ENCODE measurements at places on chromosomes 6 and 20. TPM values are rescaled to one million over a fixed set of nuclear protein-coding genes. Genes with fewer than 3 reads are reported as not detected.

GRCh38 chr6:148846778-148847761 lies 100.2 kb downstream of the UST start:
- no peak for DNase-seq

DNA sequence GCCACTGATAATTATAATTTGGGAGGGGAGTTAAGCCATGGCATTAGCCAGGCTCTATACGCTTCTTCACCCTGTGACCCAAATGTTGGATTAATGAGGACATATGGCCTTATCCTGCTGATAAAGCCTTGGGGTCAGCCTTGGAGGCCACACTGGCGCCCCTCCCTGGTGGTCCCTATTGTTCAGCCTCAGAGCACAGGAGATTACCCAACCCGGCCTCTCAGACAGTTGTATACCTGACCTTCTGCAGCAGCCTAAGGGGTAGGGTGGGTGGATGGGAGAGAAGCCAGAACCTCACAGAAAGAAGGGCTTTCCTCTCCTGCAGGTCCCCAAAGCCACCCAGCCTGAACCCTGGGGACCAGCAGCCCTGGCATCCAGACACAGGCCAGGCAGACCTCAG lies 76.8 kb downstream of the LINC00237 start:
- no peak for DNase-seq

- DNase-seq: no peak
These were observed 18.7 kb downstream of the TGM6 start for GRCh38 chr20:2399390-2399789.

DNA sequence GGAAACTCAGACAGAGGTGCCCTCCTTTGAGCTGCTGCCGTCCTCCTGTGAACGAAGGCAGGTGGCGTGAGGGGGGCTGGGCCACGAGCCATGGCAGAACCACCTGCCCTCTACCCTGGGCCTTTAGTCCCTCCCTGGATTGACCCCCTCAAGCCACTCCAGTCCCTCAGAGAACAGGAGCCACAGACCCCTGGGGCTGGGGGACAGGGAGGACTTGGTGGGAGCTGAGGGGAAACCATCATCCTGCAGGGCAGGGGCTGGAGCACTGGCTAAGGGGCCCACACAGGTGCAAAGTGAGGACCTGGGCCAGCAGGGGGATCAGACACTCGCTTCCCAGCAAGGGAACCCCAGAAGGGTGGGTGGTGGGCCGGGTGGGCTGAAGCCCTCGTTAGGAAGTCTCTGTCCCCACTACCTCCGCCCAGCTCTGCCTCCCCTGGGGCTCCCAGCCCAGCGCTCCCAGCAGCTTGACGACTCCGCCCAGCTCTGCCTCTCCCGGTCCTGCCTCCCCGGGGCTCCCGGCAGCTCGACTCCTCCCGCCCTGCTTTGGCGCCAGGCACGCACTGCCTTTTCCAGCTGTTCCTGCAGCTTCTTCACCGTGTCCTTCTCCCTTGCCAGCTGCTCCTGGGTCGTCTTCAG lies 44.4 kb downstream of the DSTN start:
- DNase-seq: no peak

DNA sequence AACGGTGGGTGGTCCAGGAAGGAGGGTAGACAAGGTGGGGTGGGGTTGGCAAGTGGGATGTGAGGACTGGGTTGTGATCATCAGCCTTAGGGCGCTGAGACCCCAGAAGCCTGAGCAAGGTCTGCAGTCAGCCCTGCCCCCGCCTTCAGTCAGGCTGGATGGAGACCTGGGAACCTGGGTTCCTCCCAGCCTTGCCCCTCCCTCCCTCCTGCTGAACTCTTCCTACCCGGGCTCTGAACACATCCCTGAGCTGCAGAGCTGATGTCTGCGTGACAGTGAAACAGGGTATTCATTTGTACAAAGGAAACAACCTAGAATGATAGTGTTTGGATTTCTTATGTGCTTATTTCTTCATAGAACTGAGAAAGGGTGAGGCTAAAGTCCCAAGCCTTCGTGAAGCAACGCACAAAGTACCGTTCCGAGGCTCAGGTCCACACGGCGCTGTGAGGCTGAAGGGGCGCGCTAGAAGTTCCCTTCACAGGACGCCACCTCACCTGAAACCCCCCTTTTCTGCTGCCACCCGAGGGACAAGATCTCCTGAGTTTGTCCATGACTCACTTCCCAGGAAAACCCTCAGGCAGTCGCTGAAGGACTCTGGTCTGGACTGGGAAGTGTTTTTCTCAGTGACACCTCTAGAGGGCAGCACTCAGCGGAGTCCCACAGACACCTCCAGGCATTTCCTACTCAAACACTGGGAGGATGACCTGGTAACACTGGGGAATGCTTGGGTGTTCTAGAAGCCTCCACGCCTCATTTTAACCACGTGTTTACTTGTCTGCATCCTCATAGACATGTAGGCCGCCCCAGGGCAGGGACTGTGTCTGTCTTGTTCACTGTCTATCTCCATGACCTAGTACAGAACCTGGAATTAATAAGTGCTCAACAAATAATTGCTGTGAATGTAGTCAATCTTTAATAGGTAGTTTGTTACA lies 1.2 kb downstream of the GSTA5 start:
- DNase-seq: no peak

CST4 gene
- not detected for total RNA-seq

- no peak for DNase-seq
These were observed 16.2 kb downstream of the FRS3 start for GRCh38 chr6:41763470-41763869.

TRIM40 gene
- not detected for total RNA-seq

RBM12 gene
- 47.3 TPM for total RNA-seq

CFAP61 gene
- total RNA-seq: not detected

GRCh38 chr20:1274485-1275311 lies 8.6 kb downstream of the SNPH start:
- no peak for DNase-seq

OXT gene
- total RNA-seq: 0.43 TPM

GRCh38 chr6:41470029-41470330 lies 76.2 kb upstream of the FOXP4 start:
- DNase-seq: no peak

ID4 gene
- total RNA-seq: 7.0 TPM
